ENCODE measurements at places on chromosomes 6 and 20.

GRCh38 chr6:77273929-77274328, 189.4 kb downstream of the HTR1B start:
- no peak for DNase-seq

- no peak for DNase-seq
Observed at GRCh38 chr6:155771822-155772221, 316.2 kb upstream of the NOX3 start.

- DNase-seq, result no peak
Observed at GRCh38 chr6:11987386-11987785, 24.7 kb upstream of the HIVEP1 start.

DNA sequence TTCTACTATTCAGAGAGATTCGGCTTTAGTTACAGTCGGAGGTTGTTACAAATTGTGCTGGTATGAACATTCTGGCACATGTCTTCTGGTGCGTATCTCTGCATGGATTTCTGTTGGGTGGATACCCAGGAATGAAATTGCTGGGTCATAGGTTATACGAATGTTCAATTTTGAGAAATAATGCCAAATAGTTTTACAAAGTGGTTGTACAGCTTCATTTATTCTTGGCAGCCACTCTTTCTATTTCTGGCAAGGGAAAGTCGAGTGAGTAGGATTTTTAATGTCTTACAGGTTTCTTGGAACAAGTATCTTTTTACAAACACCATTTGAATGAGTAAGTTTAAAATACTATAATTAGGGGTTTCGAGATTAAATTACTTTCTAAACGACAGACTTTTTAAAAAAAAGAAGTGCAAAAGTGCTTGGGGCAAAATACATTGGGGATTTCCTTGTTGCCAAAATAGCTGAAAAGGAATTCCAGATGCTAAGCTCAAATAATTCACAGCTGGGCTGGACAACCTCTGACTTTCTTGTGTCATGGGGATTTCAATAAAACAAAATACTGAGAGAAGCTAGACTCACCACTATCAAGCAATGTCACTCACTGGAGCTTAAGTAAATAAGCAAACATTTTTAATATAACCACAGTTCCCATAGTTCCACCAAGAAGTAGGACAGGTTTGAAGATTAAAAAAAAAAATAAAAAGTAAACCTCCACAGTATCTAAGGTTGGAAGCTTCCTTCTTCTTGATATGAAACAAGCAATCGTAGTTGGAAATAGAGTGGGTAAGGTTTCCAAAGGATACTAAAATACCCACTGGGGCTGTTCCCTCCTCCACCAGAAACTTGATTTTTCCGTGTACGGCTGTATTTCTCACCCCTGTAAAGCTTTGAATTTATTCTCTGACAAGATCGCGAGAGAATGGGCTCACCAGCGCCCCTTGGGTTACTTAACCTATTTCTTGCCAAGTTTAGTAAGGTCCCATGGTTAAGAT, 21.6 kb upstream of the GFOD1 start:
- no peak for DNase-seq

DNA sequence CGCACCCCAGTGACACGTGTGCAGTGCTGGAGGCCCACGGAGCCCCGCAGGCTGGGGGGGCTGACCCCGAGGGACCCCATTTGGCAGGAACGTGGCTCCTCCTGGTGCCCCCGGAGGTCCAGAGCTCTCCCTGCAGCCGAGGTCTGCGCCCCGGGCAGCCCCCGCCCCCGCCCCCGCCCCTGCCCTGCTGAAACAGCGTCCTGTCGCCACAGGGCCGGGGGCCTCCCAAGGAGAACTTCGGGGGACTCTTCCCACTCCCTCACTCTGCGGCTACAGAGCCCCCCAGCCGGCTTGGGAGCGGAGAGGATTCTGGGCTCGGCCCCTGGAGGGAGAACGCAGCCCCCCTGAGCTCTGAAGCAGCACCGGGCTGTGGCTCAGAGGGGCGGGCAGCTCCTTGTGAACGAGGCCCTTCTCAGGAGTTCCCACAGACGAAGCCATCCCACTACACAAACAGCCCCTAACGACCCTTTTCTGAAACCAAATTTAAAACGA, 115.2 kb downstream of the DLL1 start:
- DNase-seq, result no peak
